ENCODE measurements at places on chromosomes 1 and 21.
A peak's percentile ranks its signal among the peaks of the same experiment; 100 is the strongest.

- DNase-seq = no peak
Observed at GRCh38 chr1:26787381-26787705, 407 bp upstream of the PIGV start.

DNA sequence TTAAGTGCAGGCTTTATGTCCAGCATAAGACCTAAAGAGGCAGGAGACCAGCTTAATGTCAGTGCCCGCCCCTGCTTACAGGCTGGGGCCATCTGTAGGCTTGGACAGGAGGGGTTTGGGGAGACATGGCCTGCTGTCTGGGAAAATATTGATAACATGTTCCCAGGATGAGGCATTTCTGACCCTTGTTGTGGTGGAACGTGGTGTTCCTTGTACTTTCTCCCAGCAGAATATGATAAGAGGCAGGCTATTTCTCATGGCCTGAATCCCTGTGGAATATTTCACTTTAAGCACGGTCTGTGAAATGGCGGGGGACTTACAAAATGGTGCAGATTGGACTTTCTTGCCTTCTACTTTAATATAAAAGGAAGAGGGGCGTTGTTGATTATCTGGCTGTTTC lies 41.9 kb upstream of the PLA2G5 start:
- no peak for DNase-seq

DNA sequence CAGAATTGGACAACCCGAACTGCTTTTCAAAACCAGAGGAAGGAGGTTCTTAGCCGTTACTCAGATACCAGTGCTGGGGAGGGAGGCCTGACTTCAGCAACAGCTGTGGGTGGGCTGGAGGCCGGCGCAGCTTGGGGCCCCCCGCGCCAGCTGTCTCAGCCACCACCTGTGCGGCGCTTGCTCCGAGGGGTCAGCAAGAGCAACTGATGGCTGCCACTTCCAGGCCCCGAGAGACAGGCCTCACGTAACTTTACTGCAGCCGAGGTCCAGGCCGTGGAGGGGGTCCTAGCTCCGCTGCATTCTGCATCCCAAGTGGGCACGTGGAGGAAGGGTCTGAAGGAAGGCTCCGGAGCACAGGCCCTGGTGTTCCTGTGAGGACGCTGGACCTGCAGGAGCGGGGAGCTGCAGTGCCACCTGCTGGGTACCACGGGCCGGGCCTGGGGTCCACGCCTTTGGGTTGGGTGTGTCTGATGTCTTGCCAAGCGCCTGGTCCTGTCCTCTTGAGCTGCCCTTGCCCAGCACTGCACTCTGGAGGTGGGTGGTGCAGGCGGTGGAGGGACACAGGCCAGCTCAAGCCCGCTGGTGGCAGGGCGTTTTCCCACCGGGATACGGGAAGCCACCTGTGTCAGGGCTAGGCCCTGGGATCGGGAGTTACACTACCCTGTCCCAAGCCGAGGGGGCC lies 9.8 kb downstream of the THAP3 start:
- DNase-seq = no peak

- DNase-seq = no peak
Observed at GRCh38 chr1:202016022-202016810, 5.8 kb downstream of the ELF3 start.

- no peak for DNase-seq
Observed at GRCh38 chr21:43006874-43007208, 32.5 kb downstream of the PKNOX1 start.

GRCh38 chr21:41091616-41092015 lies 76.3 kb upstream of the BACE2 start:
- DNase-seq = no peak

DNA sequence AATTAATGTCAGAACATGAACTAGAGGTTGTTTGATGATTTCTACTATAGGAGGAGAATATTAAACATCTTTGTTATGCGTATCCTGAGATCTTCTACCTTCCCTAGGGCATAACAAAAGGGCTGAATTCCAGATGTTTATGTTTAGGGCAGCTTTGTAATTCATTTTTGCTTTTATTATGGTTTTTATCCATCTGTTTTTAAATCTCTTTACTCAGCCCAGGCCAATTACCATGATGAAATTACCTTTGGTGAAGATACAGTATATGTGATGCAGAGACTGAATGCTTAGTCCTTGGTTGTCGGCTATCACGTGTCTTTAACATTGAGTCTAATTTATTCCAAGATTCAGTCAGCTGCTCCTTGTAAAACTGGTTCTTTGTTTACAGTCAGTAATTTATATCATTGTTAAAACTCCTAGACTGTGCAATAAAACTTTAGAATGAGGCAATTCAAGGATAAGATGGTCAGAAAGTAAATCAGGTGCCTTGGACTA lies 176.9 kb downstream of the CTH start:
- DNase-seq = no peak

DNA sequence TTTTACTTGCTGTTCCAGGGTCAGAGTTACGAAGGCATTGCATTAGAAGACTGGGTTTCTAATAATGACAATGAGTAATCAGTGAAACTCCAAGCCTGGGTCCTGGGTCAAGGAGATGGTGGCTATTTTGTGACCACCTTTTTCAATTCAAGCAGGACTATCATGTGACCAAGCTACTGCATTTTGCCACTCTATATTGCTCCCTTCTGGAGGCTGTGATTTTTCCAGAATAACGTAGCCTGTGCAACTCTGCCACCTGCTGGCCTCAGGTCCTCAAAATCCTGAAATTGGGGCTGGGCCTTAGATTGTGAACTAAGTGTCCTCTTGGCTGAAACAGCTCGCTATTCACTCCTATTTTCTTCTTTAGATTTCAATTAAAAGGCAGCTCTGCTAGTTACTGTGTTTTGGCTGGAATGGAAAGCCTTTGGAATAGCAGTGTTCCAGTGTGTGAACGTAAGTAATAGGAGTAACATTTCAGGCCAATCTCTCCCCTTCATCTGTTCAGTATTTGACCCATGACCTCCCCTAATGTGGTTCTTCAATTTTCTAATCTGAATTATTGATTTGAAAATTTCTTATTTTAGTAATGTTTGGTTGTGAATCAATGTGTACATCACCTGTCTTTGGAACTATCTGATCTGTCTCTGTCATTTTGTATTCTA lies 52.9 kb upstream of the CD46 start:
- DNase-seq = peak; percentile 70

GRCh38 chr1:183824291-183824690 lies 19.4 kb downstream of the RGL1 start:
- DNase-seq = no peak

DNA sequence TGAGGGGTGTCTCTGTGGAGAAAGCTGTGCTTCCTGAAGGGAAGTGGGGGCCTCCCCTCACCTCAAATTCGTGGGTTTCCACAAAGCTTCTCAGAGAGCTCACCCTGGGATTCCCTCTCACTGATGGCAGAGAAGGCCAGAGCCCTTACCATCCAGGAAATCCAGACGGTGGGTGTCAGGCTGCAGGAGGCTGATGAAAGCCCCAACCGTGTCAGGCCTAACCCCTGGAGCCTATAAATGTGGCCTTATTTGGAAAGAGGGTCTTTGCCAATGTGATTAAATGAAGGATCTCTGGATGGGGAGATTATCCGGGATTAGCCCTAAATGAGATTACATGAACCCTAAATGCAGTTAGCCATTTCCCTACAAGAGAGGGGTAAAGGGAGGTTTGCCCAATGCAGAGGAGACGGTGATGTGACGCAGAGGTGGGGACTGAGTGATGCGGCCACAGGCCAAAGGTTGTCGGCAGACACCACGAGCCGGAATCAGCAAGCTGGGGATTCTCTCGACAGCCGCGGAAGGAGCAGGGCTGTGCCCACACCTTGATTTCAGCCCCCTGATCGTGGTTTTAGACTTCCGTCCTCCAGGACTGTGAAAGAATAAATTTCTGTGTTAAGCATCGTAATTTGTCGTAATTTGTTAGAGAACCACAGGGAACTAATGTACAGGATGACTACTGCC lies 82.6 kb downstream of the TOMM20 start:
- no peak for DNase-seq

GRCh38 chr1:156894711-156895454 lies 1.4 kb downstream of the PEAR1 start:
- no peak for DNase-seq

DNA sequence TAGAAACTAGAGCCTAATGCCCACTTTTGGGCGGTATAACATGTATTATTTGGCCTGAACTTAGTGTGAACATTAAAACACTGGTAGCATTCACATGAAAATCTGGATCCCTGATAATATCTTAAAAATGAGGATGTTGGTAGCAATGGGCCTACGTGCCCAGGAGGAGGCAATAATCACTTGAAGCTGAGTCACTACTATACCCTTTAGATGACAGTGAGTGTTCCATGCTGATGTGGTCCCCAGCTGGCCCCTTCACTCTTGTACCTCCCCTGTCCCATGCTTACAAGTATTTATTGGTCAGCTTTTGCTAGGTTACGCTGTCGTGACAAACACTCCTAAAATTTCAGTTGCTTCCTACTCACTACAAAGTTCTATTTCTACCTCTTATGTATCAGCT lies 23.0 kb upstream of the POU2F1 start:
- no peak for DNase-seq

- no peak for DNase-seq
Observed at GRCh38 chr1:111832521-111833155, 76.9 kb downstream of the DDX20 start.

GRCh38 chr1:75233302-75233929 lies 99.2 kb downstream of the LHX8 start:
- peak; percentile 19 for DNase-seq

DNA sequence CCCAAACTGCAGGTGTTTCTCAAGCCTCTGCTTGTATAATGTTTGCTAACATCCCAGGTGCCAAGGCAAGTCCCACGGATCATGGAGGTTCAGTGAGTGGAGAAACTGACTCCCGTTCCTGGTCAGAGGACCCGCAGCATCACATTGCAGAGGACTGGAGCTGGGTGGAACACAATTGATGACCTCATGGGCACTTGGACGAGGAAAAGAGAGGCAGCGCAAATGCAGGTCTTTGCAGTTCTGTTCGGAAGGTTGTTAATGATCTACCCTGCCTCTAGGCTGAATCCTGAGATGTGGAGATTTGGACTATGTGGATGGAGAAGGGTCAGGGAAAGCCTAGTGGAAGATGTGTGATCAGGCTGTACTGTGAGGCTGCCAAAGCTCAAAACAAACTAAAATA lies 192.9 kb downstream of the DUSP10 start:
- no peak for DNase-seq

GRCh38 chr1:100510451-100510850 lies 27.5 kb upstream of the GPR88 start:
- no peak for DNase-seq

DNA sequence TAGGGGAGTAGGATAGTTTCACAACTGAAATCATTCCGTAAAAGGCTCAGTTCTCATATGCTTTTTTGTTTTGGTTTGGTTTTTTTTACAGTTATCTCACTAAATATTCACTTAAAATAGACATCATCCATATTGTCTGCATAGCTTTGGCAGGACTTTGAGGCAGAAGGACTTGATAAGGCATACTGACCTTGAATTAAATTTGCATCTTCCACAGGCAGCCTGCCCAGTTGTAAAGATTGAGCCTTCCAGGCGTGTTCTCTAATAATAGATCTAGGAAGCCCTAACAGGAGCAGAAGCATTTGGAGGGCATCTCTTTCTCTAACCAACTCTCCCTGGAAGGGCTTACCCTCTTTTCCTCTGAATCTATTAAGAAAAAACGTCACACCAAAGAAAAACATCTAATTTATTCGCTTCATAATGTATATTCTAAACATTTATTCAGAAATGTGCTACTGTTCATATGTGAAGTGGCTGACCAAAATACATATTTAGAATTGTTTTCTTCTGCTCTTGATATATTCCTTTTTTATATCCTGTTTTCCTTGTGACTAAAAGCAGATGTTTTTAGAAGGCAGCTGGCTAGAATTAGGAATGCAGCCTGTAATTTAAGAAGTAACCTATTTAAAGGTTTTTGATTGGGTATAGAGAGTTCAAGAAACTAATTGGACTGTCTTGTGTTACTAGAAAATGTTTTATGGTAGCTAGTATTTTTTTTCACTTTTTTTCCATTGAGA lies 20.2 kb downstream of the DESI2 start:
- DNase-seq = no peak

DNA sequence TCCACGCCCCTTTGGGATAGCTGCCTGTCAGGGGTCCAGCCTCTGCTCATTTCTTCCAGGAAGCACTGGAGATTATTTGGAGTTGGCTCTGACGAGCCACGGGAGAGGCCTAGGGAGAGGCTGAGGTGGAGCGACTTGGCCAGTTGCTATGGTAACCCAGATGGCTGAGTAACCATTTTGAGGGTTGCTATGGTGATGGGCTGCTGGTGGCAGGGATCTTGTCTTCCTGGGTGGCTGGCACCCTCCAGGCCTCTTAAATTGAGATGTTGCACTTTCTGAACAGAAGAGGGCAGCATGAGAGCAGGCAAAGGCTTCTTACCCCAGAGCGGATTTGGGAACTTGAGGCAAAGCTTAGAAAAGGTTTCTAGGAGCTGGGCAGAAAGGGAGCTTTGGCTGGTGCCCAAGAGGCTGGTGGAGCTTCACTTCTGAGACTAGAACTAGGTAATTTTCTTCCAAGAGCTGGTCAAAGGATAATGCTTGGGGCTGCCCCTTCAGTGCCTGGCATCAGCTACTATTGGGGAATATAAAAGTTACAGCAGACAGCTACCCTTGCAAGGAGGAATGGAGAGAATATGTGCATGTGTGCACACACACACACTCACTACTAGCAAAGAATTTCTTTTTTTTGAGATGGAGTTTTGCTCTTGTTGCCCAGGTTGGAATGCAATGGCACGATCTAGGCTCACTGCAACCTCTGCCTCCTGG lies 72.5 kb downstream of the NDUFS5 start:
- peak; percentile 95 for DNase-seq

DNA sequence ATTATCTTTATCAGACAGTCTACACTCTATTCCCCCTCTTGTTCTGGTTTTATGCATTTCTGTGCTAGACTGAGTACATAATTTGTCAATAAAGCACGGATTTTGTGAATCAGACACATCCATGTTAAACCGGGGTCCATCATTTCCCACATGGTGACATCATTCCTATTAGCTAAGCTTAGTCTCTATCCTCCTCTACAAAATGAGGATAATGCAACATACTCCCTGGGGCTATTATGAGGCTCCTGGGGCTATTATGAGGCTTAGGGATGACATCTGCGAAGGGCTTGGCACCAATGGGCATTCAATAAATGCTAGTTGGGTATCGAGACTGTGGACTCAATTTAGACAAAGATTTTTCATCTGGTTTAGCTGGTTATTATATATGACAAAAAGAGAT lies 25.1 kb upstream of the APP start:
- no peak for DNase-seq

GRCh38 chr1:192140382-192140781 lies 17.9 kb upstream of the RGS18 start:
- DNase-seq = no peak

- no peak for DNase-seq
Observed at GRCh38 chr21:44948426-44949120, 8.7 kb downstream of the SLX9 start.

DNA sequence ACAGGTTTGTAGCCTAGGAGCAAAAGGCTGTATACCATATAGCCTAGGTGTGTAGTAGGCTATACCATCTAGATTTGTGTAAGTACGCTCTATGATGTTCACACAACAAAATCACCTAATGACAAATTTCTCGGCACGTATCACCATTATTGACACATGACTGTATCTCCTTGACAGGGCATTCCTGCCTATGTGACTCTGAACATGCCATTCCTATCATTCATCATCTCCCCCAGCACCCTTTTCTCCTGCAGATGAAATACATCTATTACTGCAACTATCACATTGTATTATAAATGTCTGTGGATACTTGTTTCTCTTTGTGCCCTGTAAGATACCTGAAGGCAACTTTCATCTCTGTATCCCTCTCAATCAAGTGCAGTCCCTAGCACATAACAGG lies 29.9 kb downstream of the TP53BP2 start:
- no peak for DNase-seq

All from HCT116 (cell line).